ENCODE measurements at places on chromosomes 12 and 14.

DNA sequence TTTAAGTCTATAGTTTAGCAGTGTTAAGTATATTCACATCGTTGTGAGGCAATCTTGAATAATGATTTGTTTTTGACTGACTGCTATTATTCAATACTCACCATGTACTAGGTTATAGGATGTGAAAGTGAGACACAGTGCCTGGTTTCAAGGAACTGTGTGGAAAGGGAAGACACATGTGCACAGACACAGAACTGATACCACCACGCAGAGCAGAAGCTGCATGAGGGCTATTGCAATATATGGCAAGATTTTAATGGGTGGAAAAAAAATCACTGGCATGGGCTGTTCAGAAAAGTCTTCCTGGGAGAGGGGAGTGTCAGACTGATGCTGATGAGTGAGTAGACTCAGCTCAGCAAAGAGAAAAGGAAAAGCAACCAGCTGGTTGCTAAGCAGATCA lies 10.4 kb downstream of the SLC7A8 start:
- DNase-seq: no peak

DNA sequence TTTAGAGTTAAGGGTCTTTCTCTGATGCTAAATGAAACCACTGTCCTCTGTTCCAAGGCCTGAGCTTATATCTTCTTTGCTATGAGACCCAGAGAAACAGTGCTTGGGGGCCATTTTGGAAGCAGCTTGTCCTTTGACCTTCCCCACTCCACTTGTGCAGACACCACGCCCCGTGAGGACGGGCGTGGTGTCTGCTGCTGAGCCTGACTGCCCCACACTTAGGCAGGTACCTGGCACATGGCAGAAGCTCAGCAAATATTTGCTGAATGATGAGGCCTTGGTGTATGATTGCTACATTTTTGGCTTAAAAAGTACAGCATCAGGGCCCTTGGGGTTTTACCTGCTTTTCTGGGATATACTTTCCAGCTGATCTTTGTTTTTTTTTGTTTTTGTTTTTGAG lies 69.9 kb downstream of the RASSF3 start:
- DNase-seq: no peak

DNA sequence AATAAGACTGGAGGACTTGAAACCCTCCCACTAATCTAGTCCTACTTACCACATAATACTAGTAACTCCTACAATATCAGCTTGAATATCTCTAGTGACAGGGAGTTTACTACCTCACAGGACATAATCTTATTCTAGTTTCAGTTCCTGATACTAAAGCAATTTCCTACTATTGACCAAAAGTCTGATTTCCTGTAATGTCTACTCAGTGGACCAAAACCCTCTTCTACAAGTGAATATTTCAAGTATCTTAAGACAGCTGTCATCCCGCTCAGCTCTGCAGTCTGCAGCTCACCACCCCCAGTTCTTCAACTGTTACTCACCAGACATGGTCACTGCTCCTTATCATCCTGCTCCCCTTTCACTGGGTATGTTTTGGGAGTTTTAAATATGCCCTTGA lies 70.8 kb upstream of the TMCC3 start:
- DNase-seq: no peak

DNA sequence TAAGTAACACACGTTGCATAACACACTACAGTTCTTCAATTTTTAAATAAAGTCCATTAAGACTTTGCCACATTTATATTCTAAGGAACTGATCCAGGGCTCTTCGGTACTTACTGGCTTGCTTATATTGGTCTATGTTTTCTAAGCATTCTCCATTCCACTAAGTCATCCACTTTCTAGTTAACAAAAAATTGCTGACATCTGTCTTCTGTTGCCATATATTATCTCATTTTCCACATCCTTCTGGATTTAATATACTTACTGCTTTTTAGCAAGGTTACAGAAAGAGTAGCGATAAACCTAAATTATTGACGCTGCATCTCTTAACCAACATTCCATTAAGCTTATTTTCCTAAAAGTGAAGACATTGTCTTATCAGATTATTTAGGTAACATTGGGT lies 238.4 kb upstream of the LRIG3 start:
- DNase-seq: no peak

DNA sequence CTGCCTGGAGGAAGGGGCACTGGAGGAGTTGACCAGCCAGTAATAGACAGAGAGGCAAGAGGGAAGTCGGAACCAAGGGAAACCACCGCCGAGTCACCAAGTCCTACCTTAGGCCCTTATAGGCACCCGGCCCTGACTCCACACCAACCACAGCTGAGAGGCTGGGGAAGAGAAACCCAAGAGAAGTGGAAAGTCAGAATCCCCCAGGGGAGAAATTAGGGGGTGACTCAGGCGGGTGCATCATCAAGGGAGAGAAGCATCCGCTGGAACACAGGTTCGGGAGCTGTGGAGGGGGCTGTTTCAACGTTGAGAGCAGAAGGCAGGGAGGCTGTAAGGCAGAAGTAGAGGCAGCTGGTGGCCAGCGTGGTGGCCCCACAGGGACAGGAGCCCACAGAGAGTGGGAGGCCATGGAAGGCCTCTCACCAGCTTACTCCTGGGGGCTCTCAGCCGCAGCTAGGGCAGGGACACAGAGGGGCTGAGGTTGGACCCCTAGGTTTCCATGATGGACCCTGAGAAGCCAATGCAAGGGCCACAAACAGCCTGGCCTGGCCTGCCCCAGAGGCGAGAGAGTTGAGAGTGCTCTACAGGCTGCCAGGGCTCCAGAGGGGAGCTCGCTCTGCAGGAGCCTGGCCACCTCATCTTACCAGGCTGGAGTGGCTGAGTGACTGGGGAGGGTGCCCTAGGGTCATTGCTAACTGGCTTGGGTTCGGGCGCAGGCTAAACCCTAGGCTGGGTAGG lies 1.4 kb upstream of the TRMT61A start:
- DNase-seq: no peak

- no peak for DNase-seq
Observed at GRCh38 chr12:24198936-24199671, 249.6 kb upstream of the SOX5 start.

- no peak for DNase-seq
Observed at GRCh38 chr12:11652351-11653040, 3.0 kb downstream of the ETV6 start.
